Esophagus mucosa (tissue), 1 donor: ENCODE measurements at places on chromosomes 2 and 18. TPM values are rescaled to one million over a fixed set of nuclear protein-coding genes. Genes with fewer than 3 reads are reported as not detected.
A peak's percentile ranks its signal among the peaks of the same experiment; 100 is the strongest.

RFTN2 gene
- total RNA-seq: 1.5 TPM

TMEM198 gene
- 1.2 TPM for total RNA-seq

GLB1L gene
- total RNA-seq: 2.4 TPM

RGPD8 gene
- total RNA-seq: 3.5 TPM

ARL5A gene
- total RNA-seq: 55.7 TPM

SPDYA gene
- total RNA-seq: 0.92 TPM

DNA sequence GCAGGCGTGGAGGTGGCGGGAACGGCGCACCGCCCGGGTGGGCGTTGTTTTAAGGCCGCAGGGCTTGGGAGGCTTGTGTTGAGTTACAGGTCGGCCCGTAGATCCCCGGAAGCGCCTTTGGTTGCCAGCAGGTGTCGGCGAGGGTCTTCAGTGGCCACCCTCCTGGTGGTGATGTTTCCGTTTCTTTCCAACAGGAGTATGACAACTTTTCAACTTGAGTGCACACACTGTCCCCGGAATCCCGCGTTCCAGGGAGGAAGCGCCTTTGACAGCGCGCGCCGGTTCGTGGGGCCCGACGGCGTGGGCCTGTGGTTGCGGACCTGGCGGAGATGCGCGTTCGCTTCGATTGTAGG, 1.0 kb upstream of the HDAC4 start:
- no peak for ATAC-seq

- ATAC-seq: no peak
Measured at GRCh38 chr2:6355886-6356761, 509.6 kb downstream of the CMPK2 start.

GRCh38 chr2:101837354-101837753, 139.8 kb downstream of the MAP4K4 start:
- no peak for ATAC-seq

GRCh38 chr2:101921319-101921952, 70.3 kb upstream of the IL1R2 start:
- ATAC-seq: peak; percentile 37

DNA sequence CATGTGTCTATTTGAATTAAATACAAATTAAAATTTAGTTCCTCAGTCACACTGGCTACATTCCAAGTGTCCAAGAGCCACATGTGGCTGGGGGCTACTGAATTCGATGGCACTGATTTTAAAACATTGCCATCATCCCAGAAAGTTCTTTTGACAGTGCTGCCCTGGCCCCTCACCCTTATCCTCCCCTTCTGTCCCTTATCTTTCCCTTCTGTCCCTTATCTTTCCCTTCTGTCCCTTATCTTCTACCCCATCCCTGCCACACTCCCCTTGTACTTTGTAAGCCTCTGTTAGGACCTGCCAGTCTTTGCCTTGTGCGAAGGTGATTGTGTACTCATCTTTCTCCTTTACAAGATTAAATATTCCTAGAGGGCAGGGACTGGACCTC, 85.2 kb downstream of the DNMT3A start:
- no peak for ATAC-seq

DNA sequence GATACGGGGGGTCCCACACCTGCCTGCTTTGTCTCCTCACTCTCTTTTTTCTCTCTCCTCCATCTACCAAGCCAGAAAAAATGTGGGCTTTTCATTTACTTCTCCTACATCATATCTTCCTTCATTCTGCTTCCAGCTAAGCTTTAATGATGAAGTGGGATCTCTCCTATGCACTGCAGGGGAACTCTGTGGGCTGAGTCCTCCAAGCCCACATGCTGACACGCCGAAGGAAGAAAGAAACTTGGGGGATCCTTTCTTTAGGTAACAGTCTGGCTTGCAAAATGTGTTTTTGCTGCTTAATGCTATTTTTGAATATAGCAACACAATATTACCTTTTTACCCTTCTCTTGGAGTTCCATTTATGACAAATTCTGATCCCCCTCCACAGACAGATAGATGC, 33.6 kb upstream of the YWHAQ start:
- no peak for ATAC-seq

DNA sequence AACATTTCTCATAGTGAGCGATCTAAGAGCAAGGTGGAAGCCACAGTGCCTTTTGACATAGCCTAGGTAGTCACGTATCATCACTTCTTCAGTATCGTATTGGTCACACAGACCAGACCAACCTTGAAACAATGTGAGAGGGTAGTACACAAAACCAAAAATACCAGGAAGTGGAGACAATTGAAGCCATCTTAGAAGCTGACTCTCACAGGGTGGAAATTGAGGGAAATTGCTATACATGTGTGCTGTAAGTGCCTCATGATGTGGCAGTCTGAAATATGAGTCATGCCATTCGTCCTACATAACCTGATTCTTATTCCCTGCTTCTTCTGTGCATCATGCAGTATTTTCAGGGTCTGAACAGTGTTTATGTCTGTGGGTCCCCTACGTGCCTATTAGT, 62.3 kb upstream of the STON1 start:
- ATAC-seq: no peak

- ATAC-seq: no peak
Measured at GRCh38 chr2:54259413-54260240, 3.6 kb upstream of the TSPYL6 start.

DNA sequence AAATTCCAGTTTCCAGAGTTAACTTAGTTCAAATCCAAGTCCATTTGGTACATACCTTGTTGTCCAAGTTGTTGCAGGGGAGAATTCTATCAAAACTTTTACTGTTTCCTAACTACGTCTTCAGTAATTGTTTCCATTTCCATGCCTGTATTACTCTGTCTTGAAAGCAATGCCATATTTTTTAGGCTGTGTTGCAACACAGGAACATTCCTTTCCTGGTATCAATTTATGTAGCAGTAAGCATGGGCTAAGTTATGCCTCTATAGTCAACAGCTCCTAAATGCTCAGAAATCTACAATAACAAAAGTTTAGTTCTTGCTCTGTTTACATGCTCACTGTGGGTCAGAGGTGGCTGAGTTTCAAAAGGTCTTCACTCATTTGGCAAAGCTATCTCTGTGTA, 1943.8 kb upstream of the PIK3C3 start:
- ATAC-seq: no peak

DNA sequence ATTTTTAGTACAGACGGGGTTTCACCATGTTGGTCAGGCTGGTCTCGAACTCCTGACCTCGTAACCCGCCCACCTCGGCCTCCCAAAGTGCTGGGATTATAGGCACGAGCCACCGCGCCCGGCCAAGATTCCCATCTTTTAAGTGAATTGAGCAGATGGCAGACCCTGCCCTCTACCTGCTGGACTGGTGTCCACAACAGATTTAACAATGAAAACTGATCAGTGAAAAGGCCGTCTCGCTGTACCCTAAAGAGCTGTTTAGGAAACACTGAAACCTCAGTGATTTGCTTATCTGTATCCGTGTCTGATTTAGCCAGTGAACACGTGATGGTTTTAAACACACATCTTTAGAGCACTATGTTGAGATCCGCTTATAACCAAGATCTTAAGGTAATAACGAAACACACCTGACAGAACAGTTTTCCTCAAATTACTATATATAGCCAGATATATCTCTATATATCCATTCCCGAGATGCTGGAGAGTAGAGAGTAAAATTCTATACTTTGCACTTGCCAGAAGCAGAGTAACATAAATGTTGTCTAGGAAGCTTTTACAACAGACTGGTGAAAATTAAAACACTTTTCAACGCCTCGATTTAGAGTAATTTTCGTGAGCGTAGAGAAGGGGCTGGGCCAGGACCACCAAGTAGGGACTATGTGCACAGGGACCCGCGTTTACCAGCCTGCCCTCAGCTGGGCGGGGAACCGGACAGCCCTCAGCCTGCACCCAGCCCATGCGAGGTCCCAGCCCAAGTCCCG, 594 bp downstream of the FAM161A start:
- peak; percentile 71 for ATAC-seq

- peak; percentile 7 for ATAC-seq
Measured at GRCh38 chr2:42810971-42811811, 18.8 kb upstream of the HAAO start.

DNA sequence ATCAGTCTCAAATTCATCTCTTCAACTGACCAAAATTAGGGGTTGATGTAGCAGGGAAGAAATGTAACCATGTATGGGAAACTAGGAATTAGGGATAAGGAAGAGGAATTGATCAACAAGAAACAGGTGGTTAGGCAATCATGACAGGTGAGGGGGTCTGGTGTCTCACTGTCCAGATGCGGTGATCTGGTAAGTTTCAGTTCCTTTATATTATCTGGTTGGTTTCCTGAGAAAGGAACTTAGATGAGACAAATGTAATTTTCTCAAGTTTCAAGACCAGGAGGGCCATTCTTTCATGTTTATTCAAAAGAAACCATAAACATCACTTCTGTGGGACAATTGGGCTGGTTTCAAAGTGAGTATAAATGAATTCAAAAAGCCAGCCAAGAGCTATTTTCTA, 306.2 kb upstream of the KCNJ3 start:
- ATAC-seq: no peak

- ATAC-seq: no peak
Measured at GRCh38 chr2:72888438-72889202, 1.4 kb downstream of the SPR start.

- ATAC-seq: no peak
Measured at GRCh38 chr2:199814101-199814816, 36.7 kb downstream of the FTCDNL1 start.

DNA sequence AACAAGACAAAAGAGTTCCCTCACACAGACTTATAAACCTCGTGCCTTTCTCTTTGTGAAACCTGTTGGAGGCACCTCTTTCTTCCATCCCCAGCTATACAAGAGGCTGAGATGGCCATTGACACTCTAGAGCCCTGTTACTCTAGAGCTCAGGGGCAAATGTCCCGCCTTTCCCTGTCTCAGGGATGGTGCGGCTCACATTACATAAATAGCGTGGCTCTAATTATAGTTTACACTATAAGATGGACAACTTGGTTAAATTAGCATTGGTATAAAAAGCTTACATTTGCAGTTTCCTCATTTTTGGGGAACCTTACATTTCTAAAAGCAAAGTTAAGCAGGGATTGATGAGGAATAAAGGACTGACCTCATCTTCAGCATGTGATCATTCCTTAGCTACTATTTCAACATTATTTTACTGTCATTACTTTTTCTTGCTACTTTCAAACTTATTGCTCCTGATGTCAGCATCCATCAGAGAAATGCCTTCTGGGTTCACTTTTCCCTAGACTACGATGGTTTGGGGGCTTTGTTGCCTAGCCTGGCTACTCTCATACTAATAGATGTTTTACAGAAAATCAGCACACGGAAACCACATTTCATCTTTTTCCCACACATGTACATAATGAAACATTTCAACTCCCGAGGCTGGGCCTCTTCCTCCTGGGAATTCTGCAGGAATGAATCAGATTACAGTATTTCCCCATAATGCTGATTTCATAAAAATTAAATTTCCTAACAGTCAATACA, 40.4 kb downstream of the FTCDNL1 start:
- no peak for ATAC-seq

DNA sequence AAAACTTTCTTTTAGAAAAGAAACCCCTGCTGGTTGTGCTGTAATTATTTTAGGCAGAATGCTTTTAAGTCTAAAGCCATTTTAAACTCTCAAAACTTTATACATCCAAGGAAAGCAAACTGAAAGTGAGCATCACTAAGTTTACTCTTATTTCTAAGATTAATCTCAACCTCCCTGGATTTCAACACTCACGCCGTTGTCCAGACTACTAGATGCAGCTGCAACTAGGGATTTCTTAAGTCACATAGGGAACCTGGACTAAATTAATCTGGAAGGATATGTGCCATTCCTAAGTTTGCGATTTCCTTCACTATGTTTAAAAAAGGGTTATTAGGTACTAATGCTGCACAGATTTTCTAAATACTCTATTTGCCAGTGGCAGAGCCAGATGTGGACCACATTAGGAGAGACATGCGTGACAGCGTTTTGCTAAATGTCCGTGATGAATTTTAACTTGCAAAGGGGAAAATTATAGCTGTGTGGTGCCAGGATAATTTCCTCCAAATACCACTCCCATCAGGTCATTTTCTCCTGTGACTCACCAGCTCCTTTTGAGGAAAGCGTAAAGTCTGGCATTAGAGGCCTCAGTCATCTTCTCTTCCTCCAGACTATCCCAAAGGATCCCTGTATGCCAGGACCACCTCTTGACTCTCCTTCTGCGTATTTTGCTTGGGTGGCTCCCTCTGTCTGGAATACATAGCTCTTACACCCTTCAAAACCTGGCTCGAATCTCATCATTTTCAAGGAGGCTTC, 143.7 kb downstream of the ATL2 start:
- no peak for ATAC-seq

DNA sequence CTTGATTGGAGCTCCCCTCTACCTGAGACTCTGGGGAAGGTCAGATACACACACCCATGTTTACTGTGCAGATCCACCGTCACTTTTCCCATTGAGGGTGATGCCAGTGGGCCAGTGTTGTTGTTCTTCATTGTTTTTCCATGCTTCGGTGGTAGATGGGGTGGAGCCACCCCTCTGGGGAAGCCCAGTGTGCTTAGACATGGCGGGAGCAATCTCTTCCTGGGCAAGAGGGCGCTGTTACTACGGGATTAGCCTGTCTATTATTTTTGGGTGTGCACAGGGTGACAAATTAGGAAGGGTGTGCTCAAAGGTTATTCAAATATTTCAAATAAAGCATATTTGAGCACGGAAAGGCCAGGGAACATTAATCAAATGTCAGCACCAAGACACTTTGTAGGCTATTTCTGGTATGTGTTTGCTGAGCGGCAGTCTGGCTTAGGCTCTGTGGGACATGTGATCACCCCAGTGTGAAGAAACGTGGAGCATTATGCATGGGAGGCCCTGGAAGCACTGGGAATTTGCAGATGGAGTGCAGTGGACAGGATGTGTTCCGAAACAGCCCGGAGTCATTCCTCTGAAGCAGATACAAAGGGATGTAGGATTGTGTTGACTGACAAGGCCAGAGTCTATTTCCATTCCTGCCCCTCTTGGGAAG, 34.8 kb upstream of the SMIM21 start:
- ATAC-seq: no peak

DNA sequence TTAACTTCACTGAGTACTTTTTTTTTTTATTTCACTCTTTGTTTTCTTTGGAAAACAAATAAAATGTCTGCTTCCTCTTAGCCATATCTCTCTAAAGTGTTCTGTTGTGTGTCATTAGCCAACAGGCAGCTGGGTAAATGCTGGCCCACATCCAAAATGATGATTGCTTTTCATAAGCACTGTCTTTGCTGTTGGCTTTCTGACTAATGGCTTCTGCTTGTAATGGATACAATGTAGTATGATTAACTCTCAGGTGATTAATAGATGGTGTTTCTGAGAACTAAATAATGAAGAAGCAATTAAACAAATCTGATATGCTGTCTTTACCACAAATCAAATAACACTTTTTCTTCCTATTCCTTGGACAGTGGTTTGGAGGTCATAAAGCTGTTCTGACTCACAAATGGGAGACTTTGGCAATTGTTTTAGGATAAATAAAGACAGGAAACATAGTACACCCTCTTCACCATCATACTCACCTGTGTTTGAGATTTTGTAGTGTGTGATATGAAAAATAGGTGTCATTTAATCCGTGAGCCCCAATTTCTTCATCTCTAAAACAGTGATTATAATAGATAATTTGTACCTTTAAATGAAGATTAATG, 888.4 kb downstream of the TSN start:
- no peak for ATAC-seq
